ENCODE measurements at places on chromosomes 1 and 21.

GRCh38 chr1:63366908-63367214 lies 566 bp upstream of the ALG6 start:
- DNase-seq: no peak

GRCh38 chr1:184672013-184672726 lies 82.5 kb downstream of the EDEM3 start:
- DNase-seq: no peak

DNA sequence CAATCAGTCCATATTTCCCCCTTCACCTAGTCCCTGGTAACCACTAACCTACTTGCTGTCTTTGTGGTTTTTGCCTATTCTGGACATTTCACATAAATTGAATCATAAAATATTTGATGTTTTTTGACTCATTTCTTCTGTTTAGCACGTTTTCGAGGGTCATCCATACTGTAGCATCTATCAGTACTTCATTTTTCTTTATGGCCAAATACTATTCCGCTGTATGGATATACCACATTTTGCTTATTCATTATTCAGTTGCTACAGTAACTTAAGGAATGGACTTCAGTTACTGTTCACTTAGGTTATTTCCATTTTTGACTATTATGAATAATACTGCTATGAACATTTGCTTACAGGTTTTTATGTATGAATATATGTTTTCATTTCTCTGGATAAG lies 12.3 kb downstream of the PBX1 start:
- DNase-seq: no peak

- DNase-seq: no peak
Observed at GRCh38 chr1:44645476-44646244, 28.6 kb downstream of the TMEM53 start.

- DNase-seq: no peak
Observed at GRCh38 chr1:11705596-11705995, 14.1 kb downstream of the DRAXIN start.

DNA sequence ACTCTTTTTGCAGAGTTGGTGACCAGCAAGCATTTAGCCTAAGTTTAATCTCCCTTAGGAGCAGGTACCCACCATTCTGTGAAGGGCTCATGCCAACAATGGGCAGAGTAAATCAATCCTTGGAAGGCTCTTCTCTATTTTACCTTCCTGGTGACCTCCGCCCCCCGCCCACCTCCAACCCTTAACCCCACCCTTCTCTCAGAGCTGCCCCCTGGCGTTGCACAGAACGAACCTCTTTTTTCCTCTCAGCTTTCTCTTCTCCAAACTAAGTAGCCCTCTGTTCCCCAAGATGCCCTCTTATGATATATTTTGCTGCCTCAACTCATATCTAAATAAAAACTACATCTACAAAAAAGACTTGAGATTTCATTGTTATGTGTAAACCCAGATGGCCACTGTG lies 186.8 kb downstream of the SEC16B start:
- no peak for DNase-seq
